ENCODE measurements at places on chromosomes 7 and 10.

DNA sequence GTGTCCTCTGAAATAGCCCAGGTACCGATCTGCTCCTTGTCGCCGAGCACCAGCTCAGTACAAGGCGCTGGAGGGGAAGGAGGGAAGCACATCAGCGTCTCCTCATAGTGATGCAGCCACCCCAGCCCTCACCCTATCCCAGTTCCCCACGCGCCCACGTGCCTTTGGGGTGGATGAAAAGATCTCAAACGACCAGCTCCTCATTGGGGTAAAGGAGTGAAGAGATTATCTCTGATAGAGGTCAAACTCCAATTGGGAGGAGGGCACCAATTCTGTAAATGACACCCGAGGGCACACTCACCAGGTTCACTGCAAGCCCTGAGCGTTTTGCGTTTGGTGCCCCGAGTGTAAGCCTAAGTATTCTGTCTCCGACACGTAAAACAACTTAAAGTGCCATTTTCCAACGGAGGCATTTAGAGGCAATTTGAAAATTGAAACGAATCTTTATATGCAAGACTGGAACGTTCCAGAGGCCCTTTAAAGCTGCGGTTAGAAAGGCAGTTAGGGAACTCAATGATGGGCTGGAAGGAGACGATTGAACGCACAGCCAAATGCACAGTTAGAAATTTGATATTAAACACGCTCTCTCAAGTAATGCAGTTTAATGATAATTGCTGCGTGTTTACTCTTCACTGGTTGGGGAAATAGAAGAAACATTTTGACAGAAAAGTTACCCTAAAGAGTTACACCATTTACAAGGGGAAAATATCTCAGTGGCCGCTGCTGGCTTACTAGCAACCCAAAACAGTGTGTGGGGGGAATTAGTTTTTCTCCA is 8.9 kb upstream of the EMX2 start:
- DNase-seq = no peak

DNA sequence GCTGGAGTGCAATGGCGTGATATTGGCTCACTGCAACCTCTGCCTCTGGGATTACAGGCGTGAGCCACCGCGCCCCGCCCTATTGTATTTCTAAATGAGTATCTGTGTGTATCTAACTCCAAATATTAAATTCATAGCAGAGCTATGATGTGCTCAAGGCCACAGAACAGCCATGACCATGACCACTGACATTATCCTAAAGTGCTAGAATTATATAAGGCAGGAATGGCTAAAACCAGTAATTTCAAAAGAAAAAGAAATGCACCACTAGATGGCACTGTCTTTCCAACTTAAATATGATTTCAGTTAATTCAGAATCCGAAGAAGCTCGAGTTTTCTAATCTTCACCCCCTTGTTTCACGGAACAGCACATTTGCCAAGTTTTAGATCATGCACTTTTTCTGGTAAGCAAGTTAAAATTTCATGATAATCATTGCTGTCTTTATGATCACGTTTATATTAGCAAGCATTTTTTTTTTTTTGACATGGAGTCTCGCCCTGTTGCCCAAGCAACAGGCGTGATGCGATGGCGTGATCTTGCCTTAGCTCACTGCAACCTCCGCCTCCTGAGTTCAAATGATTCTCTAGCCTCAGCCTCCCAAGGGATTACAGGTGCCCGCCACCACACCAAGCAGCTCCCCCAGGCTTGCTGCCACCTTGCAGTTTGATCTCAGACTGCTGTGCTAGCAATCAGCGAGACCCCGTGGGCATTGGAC is 65.3 kb downstream of the OR13A1 start:
- no peak for DNase-seq

DNA sequence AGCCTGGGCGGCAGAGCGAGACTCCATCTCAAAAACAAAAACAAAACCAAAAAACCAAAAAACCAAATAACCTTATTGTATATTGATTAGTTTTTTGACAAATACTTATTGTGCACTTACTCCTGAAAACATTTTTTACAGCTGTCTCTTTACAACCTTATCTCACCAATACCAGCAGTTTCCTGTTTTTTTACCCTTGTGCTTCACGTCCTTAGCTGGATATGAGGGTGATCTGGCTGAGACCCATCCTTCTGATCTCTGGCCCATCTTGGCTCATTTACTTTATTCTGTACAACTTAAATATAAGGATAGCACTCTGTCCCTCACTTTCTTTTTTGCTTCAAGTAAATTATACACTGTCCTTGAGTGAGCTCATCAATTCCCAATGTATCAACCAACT is 104.6 kb upstream of the DNAJB12 start:
- no peak for DNase-seq

GRCh38 chr10:66777665-66778064 is 148.2 kb upstream of the LRRTM3 start:
- no peak for DNase-seq

DNA sequence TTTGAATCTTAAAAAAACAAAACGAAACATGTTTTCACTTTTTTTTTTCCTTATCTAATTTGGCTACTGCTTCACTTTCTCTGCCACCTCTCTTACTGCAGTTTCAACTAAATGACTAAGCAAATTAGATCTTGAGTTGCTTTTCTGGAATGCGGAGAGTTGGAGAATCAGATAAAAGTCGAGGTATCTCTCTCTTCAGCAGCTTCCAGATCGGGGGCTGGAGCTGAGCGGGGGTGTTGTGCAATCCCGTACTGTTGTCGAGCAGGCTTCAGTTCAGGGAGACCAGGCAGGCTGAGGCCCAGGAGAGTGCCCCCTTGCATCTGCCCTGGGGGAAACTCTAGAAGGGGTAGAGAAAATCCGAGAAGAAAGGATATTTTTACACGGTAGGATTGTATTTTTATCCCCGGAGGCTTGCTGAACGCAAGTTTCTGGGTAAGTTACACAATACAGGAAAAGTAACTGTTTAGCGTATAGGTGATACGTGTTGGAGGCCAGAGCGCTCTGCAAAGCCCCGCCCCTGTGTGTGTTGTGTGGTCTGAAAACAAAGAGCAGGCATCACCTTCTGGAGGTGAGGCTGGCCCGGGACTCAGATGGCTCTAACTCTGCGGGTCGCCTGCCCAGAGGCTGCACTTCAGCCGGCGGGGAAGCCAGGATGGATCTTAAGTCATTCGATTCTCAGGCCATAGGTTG is 116.6 kb downstream of the KLF6 start:
- peak; percentile 25 for DNase-seq

Data from stimulated activated effector memory CD8-positive, alpha-beta T cell treated with anti-CD3 and anti-CD28 coated beads, Interleukin-12 subunit alpha, Interleukin-12 subunit beta, amount 100 ng/mL, for 72 hours (primary cell).